WTC11 (cell line): ENCODE measurements at places on chromosomes 13 and 19.

DNA sequence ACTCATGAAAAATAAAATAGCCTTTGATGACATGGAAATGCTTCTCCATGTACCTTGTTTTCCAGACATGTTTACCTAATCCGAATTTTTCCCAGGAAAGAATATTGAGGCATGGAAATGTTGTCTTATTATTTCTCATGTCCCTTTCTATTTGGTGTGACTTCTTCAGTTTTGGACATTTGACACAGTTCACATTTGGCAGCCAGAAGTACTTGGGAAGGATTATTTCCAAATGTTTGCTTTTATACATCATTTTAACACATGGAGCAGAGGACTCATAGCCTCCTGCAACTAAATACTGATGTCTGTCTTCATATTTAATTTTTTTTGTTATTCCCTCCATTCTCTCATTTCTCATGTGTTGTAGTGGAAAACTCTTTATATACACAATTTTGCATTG is 94.3 kb downstream of the POSTN start:
- no peak for DNase-seq

- DNase-seq = no peak
These were observed 997 bp upstream of the CACNG8 start for GRCh38 chr19:53961523-53962356.

GRCh38 chr13:25633093-25633492 is 261.3 kb downstream of the ATP8A2 start:
- no peak for DNase-seq

DNA sequence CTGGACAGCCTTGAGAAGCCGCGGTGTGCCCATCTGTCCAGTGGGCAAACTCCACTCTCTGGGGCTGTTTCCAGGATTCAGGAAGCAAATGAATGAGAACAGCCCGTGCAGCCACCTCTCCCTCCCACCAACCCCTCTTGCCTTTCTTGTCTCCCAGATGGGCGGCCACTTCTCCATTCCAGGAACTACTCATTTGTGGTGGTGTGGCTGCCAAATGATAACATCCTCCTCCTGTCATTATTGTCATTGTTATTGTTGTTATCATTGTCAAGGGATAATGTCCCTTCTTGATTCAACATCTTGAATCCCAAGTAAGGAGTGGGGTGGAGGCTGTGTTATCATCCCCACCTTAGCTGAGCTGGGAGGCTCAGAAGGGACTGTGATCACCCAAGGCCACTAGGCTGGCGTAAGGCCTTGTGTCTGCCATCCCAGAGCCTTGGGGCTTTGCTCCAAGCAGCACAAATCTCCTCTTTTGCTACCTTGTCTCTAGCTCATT is 1.6 kb downstream of the DNM2 start:
- no peak for DNase-seq

GRCh38 chr13:99199541-99200431 is 868 bp upstream of the UBAC2 start:
- no peak for DNase-seq

- DNase-seq = no peak
These were observed 4.3 kb downstream of the DOT1L start for GRCh38 chr19:2167896-2168618.
